CD14-positive monocyte (primary cell): ENCODE measurements at places on chromosomes 6 and 20.

- no peak for DNase-seq
These were observed 52.1 kb downstream of the BMP2 start for GRCh38 chr20:6819599-6819998.

DNA sequence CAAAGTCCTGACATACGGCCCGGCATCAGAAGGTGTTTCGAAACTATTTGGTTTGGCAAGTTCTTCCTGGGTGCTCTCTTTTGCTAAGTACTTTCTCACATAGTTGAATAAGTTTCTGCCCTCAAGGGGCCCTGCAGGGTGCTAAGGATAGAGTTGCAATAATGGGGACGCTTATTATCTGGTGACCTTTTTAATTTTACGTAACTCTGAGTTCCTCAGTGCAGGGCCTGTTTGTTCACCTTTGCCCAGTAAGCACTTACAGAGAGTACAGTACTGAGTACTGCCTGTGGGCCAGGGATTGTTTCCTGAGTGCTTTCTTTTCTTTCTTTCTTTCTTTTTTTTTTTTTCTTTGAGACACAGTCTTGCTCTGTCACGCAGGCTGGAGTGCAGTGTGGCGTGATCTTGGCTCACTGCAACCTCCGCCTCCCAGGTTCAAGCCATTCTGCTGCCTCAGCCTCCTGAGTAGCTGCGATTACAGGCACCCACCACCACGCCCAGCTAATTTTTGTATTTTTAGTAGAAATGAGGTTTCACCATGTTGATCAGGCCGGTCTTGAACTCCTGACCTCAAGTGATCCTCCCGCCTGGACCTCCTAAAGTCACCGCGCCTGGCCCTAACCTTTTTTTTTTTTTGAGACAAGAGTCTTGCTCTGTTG, 4.5 kb upstream of the PXMP4 start:
- DNase-seq, result peak; percentile 22

DNA sequence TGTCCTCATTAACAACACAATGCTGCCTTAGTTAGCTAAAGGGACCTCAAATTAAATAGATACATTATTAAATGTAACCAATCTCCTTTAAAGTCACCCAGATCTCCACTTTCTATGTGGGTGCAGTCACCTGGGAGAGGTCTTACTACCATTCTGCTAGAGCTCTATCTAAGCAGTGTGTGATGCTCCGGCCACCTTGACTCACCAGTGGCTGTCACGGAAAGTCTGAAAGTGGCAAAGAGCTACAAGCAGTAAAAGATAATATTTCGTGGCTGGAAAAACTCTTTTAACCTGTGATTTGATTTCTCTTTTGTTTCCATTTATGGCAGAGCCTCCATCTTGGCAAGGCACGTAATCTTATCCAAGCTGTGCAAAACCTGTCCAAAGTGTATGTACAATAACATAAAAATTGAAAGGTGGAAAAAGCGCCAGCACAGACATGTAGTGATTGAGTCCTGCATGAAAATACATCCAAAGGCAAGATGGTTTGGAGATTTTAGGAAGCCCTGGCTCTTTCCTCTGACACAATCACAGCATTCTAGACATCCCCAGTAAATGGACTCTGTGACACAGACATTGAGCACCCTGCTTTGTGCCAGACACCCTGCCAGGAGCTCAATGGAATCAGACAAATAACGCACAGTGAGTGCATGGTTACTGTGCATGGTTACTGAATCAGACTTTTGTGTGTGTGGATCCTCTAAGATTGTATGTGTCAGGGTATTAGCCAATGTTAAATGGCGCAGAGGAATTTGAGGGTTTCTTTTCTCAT, 116.6 kb downstream of the ADAT2 start:
- DNase-seq, result no peak

DNA sequence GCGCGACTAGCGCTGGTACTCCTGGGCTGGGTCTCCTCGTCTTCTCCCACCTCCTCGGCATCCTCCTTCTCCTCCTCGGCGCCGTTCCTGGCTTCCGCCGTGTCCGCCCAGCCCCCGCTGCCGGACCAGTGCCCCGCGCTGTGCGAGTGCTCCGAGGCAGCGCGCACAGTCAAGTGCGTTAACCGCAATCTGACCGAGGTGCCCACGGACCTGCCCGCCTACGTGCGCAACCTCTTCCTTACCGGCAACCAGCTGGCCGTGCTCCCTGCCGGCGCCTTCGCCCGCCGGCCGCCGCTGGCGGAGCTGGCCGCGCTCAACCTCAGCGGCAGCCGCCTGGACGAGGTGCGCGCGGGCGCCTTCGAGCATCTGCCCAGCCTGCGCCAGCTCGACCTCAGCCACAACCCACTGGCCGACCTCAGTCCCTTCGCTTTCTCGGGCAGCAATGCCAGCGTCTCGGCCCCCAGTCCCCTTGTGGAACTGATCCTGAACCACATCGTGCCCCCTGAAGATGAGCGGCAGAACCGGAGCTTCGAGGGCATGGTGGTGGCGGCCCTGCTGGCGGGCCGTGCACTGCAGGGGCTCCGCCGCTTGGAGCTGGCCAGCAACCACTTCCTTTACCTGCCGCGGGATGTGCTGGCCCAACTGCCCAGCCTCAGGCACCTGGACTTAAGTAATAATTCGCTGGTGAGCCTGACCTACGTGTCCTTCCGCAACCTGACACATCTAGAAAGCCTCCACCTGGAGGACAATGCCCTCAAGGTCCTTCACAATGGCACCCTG, 1.6 kb downstream of the TPBG start:
- DNase-seq, result no peak

DNA sequence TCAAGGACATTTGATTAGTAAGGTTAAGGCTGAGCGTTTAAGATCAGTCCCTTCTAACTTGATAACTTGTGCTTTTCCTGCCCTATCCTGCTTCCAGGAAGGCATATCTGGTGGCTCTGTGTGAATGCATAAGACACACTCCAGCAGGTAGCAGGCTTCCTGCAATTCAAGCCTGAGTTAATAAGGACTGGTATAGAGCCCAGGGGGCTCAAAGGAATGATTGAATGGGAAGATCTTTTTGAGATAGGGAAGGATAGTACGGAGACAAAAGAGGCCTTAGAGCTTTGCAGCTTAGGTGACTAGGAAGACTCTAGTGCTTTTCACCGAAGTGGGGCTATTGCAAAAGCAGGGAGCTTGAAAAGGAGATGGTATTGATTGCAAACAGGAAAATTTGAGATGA, 307.1 kb downstream of the GRIK2 start:
- DNase-seq, result no peak

DNA sequence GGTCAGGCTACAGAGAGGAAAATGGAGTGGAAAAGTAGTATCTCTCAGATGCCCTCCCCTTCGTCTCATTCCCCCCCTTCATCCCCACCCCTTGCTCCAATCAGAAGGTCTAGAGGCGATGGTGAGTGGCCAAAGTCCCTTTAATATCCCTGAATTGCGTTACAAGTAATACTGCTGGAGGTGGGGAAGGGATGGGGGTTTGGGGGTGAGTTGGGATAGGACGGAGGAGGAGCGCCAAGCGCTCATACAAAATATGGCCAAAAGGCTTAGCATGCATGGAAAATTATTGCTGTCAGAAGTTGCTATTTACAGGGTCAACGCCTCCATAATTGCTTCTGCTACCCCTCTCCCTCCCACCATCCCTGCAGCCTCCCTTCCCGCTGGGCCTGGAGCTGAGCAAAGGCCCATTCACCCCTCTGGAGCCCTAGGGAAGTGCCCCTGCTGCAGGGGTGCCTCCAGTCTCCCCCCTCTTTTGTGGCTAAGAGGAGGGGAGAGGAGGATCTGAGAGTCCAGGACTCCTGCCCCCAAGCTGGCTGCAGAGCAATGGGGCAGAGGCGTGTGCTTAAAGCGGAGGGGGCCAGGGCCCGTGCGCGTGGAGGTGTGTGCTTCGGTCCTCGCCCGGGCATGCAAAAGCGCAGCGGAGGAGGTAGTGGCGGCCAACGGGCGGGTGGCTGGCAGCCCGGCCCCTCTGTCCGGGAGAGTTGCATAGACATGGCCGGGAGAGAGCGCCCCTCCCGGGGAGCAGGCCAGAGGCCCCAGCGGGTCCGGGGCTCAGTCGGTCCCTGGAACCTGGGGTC, 8.7 kb upstream of the SRXN1 start:
- DNase-seq, result no peak

DNA sequence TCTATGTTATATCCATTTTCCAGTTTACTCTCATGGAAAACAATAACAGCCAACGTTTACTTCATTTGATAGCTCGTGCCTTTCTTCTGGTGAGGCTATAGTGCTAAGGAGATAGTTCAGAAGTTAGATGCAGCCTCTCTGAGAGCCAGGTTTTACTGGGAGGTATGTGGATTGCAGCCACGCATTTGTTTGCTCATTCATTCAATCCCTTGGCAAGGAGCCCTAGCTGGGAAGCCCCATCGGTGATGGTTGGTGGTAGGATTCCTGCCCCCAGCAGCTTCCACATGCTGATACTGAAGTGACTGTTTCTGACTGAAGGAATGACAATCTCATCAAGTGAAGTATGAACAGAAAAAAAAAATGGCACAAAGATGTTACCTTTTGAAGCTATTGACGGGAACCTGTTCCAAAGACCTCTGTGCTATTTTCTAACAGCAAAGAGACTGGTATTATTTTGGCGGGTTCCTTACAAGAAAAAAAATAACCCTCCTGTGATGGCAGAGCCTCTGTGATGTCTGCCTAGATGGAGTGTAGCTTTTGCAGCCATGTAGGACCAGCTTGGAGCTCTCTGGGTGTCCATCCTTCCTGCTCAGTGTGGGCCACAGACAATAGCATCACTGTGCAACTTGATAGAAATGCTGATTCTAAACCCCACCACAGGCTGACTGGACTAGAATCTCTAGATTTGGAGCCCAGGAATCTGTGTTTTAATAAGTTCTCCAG, 30.6 kb downstream of the SNAP25 start:
- DNase-seq, result no peak

DNA sequence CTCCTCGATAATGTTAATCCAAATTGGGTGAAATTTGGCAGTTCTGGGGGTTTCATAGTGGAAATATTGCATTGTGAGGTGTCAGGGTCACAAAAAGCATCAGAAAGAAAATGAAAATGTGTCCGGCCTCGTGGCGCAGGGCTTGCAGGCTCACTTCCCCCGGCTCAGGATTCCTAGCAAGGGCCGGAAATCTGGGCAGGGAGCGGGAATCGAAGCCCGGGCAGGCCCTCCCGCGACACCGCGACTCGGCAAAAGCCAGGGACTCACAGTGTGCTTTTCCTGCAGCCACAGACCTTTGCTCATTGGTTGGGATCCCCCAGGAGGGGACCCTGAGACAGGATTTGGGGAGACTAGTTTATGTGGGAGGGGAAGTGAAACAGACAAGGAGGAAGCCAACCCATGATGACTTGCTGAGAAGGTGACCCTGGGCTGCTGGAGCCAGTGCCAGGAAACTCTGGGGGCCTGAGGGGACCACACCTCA, 847 bp upstream of the CD93 start:
- peak; percentile 90 for DNase-seq

DNA sequence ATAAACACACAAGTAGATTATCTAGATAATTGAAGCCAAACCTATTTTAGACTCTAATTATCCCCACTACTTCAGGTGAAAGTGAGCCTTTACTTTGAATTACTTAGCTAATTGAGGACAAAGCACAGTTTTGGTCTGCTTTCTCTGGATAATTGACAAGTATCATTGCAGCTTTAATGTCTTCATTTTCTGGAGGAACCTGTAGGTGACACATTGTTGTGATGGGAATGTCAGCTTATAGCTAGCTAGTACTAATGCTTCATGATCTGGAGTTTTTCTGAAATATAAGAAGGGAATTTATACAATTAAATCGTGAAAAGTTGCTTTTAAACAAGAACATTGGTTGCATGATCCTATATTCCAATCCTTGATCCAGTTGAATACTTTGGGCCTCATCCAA, 319.3 kb upstream of the CITED2 start:
- DNase-seq, result no peak

DNA sequence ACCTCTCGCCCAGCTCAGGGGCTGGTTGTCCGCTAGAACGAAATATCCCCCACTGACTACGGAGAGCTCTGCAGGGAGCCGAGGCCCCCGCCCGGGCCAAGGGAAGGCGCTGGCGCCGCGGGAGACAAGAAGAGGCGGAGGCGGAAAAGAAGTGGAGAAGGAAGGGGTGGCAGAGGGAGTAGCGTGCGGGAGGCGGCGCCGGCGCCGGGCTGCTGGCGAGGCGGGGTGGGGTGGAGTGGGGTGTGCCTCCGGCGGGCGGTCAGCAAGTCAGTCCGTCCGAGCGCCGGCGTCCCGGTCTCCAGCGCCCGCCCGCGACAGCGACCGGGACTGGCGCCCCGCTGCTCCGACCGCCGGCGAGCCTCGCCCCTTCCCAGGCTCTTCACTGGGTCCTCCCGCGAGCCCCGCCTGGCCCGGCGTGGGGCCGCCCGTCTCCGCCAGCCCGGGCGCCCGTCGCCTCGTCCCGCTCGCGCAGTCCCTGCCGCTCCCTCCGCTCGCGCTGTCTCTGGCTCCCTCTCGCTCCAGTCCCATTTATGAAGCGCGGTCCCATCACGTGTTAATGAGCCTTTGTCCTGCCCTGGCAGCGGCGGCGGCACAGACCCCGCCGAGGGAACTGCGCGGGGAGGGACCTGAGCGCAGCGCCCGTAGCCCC, at the start of gene CNR1:
Gene CNR1 (minus strand): TSS at position 504 of the 649 bp plus-strand sequence. CDS start 21,073 bp downstream, outside the sequence.
- DNase-seq, result no peak

DNA sequence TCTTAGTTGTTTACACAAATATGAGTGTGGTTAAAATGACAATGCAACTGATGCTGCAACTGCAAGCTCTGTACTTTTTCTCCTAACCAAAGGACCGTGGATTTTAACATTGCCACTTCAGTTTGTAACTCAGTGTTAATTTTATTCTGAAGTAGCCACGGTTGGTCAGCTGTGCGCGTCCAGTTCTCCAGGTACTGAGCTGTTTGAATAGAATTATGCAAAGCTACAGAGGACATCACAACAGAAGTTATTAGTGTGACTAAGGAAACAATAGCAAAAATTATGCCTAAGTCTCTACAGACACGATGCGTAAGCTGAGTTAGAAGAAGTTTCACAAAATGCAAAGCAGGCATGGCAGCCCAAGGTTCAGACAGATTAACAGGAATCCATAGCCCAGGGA, 4.4 kb upstream of the ABHD12 start:
- no peak for DNase-seq

- DNase-seq, result no peak
These were observed 81.9 kb upstream of the IYD start for GRCh38 chr6:150286912-150287311.

- no peak for DNase-seq
These were observed 134.0 kb upstream of the SNX9 start for GRCh38 chr6:157688960-157689599.

DNA sequence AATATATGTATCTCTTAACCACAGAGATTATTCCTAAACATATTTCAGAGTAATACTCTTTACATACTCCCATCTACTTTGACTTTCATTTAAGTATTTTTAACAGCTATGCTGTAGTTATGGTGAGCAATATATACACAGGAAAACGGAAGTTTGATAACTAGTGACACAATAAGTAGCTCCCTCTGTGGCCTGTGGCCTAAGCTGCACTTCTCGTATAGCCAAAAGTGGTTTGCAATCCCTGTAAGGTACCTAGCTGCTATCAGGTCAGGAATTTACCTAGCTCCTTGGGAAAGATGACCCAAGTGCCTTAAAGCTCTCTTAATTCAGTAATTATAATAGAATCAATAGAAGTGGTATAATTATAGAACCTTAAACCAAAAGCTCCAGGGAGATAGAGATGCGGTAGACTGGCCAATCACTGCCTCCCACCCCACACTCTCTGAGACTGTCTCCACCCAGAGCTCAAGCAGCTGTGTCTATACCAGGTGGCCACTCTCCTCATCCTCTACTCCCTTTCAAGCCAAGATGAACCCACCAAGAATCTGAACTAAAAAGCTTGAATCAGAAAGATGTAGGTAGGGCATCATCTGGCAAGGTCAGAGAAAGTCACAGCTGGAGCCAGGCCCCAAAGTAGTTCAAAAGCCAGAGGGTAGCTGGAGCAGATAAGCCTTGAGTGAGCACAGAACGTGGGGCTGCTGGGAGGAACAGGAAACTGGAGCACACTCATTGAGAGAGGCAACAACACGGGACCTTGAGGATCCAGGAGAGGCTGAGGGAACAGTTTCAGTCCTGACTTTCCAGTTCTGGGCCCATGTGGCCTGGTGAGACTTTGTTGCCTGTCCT, 84.9 kb upstream of the ASF1A start:
- DNase-seq, result peak; percentile 39
